ENCODE measurements at places on chromosomes 11 and 22.

GRCh38 chr22:43232445-43232844, 45.5 kb upstream of the TTLL12 start:
- DNase-seq, result no peak

DNA sequence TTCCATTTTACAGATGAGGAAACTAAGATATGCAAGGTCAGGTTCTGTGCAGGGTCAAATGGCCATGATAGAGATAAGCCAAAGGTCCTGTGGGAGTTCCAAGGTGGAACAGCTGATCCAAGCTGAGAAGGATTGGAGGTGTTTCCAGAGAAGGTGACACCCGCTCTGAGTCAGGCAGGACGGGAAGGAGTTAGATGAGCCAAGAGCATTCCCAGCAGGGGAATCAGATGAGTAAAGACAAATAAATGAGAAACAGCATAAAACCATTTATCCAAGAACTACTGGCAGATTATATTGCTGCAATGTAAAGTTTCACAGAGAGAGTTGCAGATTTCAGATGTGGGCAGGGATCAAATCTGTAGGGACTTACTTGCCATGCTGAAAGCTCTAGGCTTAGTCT, 18.9 kb upstream of the HEPHL1 start:
- DNase-seq, result no peak

DNA sequence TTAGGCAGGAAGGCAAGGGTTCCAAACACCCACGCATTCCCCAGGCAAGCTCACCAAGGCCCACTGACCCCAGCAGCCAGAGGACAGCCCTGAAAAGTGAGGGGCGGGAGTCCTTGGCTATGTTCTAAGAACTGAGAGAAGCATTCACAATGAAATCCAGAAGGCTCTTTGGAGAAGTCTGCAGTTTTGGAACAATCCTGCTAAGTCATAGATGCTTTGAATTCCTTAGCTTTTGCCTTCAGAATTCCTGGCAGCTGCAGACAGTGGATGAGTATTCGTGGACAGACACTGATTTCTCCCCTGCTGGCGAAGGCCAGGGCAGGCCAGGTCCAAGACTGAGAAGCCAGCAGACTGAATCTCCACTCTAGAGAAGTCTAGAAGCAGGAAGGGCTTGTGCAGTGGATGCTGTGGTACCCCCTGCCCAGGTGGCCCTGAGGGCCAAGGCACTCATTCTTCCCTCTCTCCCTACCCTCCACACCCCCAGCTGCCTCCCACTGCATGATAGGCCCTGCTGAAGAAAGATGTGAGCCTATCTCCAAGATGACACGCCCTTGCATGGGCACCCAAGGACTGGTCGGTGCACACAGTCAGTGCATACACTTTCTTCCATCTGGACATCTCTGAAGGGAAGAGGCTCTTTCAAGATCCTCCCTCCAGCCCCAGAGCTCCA, 133.2 kb upstream of the TEAD1 start:
- no peak for DNase-seq

- no peak for DNase-seq
Measured at GRCh38 chr11:29310725-29311342, 706.0 kb downstream of the KCNA4 start.

GRCh38 chr11:3222003-3222855, 3.6 kb upstream of the MRGPRG start:
- DNase-seq, result no peak

GRCh38 chr11:121535129-121535796, 82.5 kb upstream of the SORL1-AS1 start:
- DNase-seq, result no peak
